HT1080 (cell line): ENCODE measurements at places on chromosomes 5 and 9.
A peak's percentile ranks its signal among the peaks of the same experiment; 100 is the strongest.

GRCh38 chr5:127053049-127053448 is 20.3 kb downstream of the C5orf63 start:
- DNase-seq = no peak

DNA sequence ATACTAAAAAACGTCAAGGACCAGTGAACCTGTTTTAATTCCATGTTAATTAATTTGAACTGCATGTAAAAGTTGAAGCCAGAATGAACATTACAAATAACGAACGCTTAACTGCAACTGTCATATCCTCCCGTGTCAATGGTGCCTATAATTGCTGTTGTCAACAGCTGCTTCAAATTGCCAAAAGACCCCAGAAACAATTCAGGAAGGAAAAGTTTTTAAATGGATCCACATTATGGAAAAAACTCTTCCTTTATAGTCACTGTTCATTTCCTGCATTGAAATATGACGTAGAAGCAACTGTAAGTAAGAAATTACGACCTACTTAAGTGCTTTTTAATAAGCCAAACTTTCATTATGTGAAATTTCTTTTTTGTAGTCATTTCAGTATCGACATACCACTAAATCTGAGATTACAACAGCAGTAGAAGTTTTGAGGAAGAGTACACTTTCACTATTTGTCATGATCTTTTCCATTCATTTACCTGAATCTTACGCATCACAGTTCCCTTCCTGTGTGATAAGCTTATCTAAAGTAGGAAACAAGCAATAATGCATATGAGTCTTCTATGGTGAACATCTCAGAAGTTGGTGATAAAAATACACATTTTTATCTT is 37.8 kb downstream of the MEF2C start:
- no peak for DNase-seq

GRCh38 chr9:15248081-15248480 is 58.9 kb downstream of the TTC39B start:
- no peak for DNase-seq

DNA sequence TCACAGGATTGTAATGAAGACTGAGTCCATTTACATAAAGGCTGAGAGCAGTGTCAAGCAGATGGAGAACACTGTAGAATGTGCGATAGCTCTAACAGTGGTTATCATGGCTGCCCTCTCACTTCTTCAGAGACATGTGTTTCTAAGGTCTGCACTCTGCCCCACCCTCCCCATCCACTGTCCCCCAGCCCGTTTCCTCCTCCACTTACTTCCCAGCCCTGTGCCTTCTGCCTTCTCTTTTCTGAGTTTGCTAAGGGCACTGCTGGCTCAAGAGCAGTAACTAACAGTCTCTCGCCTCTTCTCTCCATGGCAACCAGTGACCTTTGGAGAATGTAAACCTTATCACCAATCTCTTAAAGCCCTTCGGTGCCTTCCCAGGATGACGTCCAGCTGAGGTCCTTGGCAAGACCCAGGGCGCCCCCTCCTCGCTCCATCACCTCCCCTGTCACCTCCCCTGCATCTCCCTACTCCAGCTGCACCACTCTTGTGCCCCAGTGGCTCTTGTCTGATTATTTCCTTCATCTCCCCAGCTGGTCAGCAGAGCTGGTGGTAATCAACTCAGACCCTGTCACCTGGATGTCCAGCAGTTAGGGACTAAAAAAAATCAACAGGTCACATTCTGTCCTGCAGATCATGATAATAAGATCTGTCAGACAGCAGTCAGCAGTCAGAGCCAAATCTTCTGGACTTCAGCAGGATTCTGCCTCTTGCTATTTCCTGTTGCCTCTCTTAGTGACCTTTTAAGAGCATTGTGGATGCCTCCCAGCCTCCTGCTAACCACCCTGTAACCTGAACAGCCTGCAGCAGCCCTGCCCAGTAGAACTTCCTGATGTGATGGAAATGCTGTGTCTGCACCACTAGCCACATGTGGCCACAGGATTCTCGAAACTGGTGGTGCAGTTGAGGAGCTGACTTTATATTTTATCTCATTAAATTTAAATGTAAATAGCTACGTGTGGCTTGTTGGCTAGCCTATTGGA is 9.0 kb downstream of the FXN start:
- DNase-seq = peak; percentile 79

GRCh38 chr5:105812304-105812703 is 1858.4 kb downstream of the EFNA5 start:
- no peak for DNase-seq

- DNase-seq = no peak
These were observed 76.0 kb upstream of the TBCA start for GRCh38 chr5:77852068-77852513.

- no peak for DNase-seq
These were observed 37.0 kb downstream of the NR6A1 start for GRCh38 chr9:124733964-124734740.

DNA sequence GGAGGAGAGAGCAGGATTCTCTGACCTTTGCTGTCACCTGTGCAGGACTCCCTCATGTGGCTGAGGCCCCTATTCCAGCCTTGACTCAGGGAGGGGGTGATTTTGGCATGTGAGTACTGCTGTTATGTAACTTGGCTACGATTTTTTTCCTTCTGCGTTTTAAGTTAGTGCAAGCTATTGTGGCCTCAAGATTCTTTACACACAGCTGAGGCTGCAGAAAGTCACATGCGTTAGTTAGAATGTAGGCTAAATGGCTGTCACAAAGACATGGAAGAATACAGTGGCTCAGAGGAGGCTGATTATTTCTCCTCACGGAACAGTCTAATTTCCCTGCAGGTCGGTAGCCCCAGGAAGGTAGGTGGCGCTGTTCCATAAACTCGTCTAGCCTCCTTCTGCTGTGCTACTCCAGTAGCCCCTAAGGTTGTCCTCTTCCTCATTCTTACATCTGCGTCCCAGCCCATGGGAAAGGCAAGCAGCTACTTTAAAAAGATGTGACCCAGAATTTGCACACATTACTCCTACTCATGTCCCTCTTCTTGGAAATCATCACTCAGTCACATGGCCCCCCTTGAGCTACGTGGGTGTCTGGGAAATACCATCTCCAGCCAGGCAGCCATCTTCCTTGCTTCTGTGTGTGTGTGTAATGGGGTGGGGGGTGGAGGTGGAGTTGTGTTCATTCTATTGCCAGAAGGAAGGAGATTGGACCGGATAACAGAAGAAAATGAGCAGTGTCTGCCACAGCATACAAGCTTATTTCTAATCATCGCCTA is 486.6 kb downstream of the CCDC171 start:
- peak; percentile 29 for DNase-seq

DNA sequence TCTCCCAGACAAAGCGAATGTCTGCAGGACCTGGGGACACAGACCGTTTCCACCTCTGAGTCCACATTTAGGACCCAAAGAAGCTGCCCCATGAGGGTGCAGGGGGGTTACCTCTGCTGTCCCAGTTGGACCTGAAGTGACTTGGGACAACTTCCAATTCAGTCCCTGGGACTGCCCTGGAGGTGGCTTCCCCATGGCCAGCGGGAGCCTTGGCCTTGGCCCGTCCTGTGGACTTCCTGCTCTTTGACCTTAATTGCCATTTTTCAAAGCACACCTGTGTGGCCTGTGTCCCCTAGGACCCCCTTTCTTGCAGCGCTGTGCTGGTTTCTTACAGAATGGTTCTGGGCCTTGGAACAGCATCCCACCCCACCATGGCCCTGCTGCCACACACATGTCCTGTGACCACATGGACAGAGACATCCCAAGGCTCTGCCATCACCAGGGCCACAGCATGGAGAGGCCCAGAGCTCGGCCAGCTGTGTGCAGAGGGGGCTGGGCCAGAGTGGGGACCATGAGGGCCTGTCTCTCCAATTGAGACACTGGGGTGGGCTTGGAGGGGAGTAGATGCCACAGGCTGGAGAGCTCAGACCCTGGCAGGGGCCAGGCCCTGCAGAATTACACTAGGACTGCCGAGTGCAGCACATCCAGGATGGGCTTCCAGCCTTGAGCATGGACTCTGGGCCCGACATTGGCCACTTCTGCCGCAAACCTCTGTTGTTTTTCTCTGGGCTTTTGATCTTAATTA is 45.8 kb downstream of the SECISBP2 start:
- no peak for DNase-seq

DNA sequence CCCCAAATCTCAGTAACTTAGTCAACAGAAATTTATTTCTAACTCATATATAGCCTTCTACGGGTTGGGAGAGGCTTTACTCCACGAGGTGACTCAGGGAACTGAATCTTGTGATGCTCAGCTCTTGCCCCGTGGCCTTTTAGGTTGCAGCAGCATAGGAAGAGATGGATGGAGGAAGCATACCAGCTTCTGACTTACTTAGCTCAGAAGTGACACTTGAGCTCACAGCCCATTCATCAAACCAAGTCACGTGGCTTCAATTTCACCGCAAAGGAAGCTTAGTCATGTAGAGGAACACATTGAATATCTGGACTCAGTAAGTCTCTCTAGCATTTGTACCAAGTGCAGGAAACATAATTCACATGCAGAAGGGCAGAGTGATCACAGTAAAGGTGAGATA is 124.1 kb upstream of the KCNN2 start:
- peak; percentile 96 for DNase-seq

DNA sequence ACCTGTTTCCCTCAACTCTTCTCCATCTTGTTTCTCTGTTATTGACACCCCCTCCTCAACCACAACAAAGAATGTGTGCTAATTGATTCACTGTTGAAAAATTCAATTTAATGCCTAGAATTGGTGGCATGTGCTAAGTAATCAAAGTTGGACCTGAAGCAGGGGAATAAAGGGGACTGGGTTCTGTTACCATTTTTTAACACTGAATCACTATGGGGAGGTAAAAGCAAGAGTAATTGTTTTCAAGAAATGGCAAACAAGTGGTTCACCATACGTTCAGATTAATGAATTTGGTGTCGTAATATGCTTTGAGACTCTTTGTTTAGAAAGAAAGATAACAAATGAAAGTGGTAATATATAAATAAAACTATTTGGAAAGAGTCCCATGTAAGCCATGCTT is 17.0 kb upstream of the SSBP2 start:
- DNase-seq = no peak

GRCh38 chr5:32909207-32909606 is 198.1 kb downstream of the NPR3 start:
- DNase-seq = no peak

DNA sequence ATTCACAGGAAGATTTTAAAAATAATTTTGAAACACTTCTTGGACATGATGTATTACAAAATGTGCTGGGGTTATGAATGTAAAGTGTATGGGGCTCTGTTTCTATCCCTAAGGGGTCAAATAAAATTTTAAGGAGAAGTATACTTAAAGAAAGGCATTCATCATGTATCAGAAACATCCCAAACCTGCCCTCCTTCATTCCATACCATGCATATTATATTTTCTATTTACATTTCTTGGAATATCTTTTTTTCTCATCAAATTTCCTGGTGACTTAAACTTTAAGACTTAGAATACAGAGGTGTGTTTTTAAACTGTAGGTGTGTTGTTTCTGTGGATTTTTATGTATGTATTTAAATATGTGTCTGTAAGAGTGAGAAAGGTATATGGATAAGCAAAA is 96.1 kb upstream of the ADAMTS19 start:
- DNase-seq = no peak

DNA sequence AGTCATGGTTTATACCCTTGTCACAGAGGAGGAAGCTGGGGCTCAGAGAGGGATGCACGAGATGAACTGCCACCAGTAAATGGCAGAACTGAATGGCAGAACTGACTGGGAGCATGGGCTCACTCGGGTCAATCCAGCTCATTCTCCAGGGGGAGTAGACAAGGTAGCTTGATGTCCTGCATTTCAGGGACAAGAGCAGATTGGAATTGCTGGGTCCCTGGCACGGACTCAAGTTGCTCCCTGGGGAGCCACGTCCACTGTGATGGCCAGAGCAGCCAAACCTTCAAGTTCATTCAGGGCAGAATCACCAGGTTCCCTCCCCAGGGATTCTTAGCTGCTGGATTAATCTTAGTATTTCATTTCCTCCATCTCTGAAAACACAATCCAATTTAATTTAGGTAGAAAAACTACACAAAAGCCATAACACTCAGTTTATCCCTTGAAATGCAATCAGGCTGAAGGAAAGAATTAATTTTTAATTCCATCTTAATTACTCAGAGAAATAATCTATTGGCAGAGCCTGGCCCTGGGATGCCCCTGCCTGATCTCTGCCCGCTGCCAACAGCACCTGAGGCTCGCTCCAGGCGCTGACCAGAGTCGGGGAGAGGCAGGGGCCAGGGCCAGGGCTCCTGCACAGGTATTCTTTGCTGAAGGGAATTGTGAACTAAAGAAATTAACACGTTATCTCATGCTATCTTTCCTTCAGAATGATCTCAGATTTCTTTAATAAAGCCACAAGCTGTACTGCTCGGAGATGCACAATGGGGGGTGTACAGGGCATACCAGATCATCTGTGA is 42.0 kb upstream of the UNC5A start:
- DNase-seq = no peak

DNA sequence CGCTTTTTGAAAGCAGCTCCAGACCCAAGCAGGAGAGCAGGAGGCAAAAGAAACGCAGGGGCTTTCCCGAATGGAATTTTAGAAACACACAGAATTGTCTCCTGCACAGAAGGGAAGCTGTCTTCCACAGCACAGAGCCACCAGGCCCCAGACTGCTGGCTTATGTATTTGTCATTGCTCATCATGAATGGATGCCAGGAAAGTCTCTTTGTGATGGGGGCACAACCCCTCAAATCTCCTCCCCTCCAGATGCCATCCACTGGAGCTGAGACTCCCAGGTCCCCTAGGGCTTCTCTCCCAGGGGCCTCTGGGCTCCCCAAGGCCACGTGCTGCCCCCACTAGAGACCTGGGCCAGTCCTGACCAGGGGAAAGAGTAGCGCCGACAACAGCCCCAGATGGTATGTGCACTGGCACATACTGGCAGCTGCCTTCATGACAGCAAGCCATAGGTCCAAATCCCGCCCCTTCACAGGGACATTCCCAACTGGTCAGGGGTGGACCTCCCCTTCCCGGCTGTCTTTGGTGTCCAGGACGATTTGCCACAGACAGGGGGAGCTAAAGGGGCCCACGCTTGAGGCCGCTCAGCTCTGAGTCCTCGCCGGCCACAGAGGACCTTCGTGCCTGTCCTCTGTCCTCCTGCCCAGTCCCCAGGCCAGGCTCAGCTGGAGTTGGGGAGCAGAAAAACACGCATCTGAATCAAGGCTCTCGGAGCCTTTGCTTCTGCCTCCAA is 127.8 kb downstream of the KCNIP1 start:
- DNase-seq = no peak

DNA sequence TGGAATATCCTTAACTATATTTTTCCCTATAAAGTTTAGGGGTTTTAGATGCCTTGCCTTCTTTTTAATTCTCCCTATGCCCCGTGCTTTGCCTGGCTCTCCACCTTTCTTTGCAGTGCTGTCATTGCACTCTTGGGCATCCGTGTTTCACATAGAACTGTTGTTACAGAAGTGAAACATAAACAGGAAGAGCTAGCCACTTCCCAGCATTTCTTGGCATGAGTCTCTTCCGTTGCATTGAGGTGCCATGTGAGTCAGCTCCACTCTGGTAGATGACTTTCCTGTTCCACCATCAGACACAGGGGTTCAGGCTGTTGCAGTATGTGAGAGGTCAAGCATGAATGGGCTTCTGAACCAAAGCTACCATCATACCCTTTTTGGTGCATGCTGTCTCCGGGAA is 73.4 kb downstream of the ANGPTL2 start:
- peak; percentile 97 for DNase-seq

GRCh38 chr9:88458716-88459465 is 70.6 kb downstream of the SPIN1 start:
- no peak for DNase-seq

- no peak for DNase-seq
These were observed 42.1 kb upstream of the HTR4 start for GRCh38 chr5:148696187-148697036.

- no peak for DNase-seq
These were observed 128.6 kb upstream of the GRHPR start for GRCh38 chr9:37293664-37294524.
